Effector CD8-positive, alpha-beta T cell (primary cell): ENCODE measurements at places on chromosomes 5 and 9.

- DNase-seq: no peak
These were observed 1157.4 kb upstream of the CDH18 start for GRCh38 chr5:21145376-21145775.

- DNase-seq: no peak
These were observed 378.9 kb downstream of the CAAP1 start for GRCh38 chr9:26513730-26514129.

DNA sequence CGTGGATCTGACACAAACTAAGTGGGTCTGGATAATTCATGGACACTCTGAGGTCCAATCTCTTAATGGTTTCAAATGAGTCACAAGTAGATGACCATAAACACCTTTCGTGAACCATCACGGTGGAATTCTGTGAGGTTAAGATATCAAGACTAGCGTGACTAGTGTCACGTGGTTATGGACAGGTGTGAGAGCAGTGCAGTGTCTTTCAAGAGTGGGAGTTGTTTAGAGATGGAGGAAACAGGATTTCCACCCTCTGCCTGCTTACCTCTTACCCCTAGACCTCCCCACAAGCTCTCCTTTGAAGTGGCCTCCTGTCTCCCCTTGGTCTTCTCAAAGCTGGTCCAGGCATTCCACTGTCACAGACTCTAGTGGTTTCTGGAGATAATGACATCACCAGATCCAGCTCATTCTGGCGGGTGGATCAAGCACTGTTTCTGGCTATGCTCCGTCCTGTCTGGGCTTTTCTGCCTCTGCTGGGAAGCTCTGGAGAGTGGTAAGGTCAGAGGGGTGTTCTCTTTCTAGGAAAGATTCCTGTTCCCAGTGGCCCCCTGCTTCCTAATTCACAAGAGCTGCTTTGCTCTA, 20.0 kb upstream of the ZNF782 start:
- DNase-seq: no peak

- DNase-seq: peak; percentile 28
These were observed 709 bp downstream of the UAP1L1 start for GRCh38 chr9:137077758-137078693.

DNA sequence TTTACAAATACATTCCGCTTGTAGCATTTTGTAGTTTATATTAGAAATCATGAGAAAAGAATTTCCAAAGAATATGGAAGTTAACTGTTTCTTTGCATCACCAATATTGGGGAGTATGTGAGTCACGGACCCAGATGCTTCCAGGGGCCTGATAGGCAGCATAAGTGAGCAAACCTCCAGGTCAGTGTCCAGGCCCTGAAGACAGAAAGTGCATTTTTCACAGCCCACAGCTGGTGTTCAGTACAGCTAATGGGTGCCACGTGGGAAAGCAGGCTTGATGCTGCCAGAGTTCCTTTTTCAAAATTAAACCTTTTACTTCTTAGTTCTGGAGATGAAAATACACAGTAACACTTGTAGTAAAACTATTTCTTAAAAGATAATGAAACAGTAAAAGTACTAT, 454.4 kb upstream of the ACTBL2 start:
- no peak for DNase-seq

GRCh38 chr9:12993466-12993865, 218.6 kb downstream of the LURAP1L start:
- no peak for DNase-seq

GRCh38 chr5:86565197-86565789, 52.4 kb upstream of the COX7C start:
- DNase-seq: no peak
